ENCODE measurements at places on chromosomes 16 and 17. TPM values are rescaled to one million over a fixed set of nuclear protein-coding genes. Genes with fewer than 3 reads are reported as not detected.

DNA sequence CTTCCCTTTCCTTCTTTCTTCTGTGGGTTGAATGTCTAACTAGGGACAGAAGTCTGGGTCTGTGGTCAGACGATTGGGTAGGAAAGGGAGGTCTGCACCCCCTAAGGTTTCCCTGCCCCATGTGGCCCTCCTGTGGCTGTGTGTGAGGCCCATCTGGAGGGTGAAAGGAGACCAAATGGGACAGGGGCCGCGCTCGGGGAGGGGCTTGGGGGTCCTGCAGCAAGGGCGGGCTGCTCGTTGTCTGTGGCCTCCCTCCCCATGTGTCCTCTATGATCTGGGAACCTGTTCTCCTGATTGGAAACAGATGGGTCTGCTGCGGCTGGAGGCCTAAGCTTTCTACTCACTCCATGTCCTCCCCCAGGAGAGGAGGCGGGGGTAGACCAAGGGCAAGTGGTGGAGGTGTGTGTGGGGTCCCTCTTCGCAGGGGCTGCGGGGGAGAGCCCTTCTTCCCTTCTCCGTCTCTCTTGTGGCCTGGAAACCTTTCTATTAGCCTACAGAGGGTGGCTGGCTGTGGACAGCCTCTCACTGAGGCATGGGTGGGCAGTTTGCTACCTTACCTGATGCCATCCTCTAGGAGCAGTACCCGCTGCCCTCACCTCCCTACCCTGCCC is 18.6 kb downstream of the IGFBP4 start:
- H3K36me3 ChIP-seq, result no peaks in the 10 kb centered on the region
- no peaks in the 10 kb centered on the region for H3K27me3 ChIP-seq
- DNase-seq, result no peak
- H3K4me1 ChIP-seq, result no peaks in the 10 kb centered on the region

Gene ORC6
- total RNA-seq, result 33.8 TPM

- no peak overlapping the region for H3K4me3 ChIP-seq
- no peak for DNase-seq
- H3K27me3 ChIP-seq, result no peaks in the 10 kb centered on the region
- no peaks in the 10 kb centered on the region for H3K36me3 ChIP-seq
- H3K4me1 ChIP-seq, result no peaks in the 10 kb centered on the region
- no peak overlapping the region for H3K27ac ChIP-seq
These were observed 19.2 kb downstream of the CYB561 start for GRCh38 chr17:63426917-63427308.

GRCh38 chr16:49050607-49051006 is 231.0 kb downstream of the CBLN1 start:
- no peaks in the 10 kb centered on the region for H3K27me3 ChIP-seq
- no peak overlapping the region for H3K27ac ChIP-seq
- no peaks in the 10 kb centered on the region for H3K36me3 ChIP-seq
- no peak overlapping the region for H3K4me3 ChIP-seq
- no peak for DNase-seq

GRCh38 chr17:78759203-78759968 is 22.7 kb downstream of the CYTH1 start:
- H3K4me1 ChIP-seq, result peaks cover 43% of the 10 kb centered on the region
- H3K4me3 ChIP-seq, result peak overlapping the region; percentile 57
- no peaks in the 10 kb centered on the region for H3K27me3 ChIP-seq
- H3K36me3 ChIP-seq, result 0 out of 2 replicates have a peak, but pooled peaks cover 4% of the 10 kb centered on the region

Gene ADAM11
- total RNA-seq, result 0.13 TPM

Gene OMG
- 0.18 TPM for total RNA-seq
